ENCODE measurements at places on chromosomes 3 and 15. TPM values are rescaled to one million over a fixed set of nuclear protein-coding genes. Genes with fewer than 3 reads are reported as not detected.

The NR2E3 gene
- not detected for total RNA-seq

- no peaks in the 10 kb centered on the region for H3K27me3 ChIP-seq
- peak overlapping the region; percentile 15 for H3K27ac ChIP-seq
- no peak for DNase-seq
- H3K4me1 ChIP-seq, result peaks cover 93% of the 10 kb centered on the region
Observed at GRCh38 chr15:60389261-60390077, 8.3 kb downstream of the ANXA2 start.

- H3K27ac ChIP-seq, result no peak overlapping the region
- no peaks in the 10 kb centered on the region for H3K36me3 ChIP-seq
- DNase-seq, result no peak
- no peaks in the 10 kb centered on the region for H3K27me3 ChIP-seq
Observed at GRCh38 chr3:99111235-99111634, 209.7 kb upstream of the DCBLD2 start.

- H3K36me3 ChIP-seq, result no peaks in the 10 kb centered on the region
- H3K4me1 ChIP-seq, result no peaks in the 10 kb centered on the region
- no peak overlapping the region for H3K27ac ChIP-seq
- no peaks in the 10 kb centered on the region for H3K27me3 ChIP-seq
- DNase-seq, result no peak
Observed at GRCh38 chr3:77475507-77475906, 435.6 kb downstream of the ROBO2 start.

- peak overlapping the region; percentile 78 for H3K27ac ChIP-seq
- DNase-seq, result peak; percentile 46
- H3K4me3 ChIP-seq, result peak overlapping the region; percentile 55
- H3K27me3 ChIP-seq, result no peaks in the 10 kb centered on the region
- H3K4me1 ChIP-seq, result peaks cover 16% of the 10 kb centered on the region
- no peaks in the 10 kb centered on the region for H3K36me3 ChIP-seq
Observed at GRCh38 chr3:186413615-186414415, 51.8 kb upstream of the DGKG start.
